ENCODE measurements at places on chromosomes 6 and 20.

- DNase-seq = no peak
Measured at GRCh38 chr20:38262931-38263330, 2.4 kb upstream of the KIAA1755 start.

DNA sequence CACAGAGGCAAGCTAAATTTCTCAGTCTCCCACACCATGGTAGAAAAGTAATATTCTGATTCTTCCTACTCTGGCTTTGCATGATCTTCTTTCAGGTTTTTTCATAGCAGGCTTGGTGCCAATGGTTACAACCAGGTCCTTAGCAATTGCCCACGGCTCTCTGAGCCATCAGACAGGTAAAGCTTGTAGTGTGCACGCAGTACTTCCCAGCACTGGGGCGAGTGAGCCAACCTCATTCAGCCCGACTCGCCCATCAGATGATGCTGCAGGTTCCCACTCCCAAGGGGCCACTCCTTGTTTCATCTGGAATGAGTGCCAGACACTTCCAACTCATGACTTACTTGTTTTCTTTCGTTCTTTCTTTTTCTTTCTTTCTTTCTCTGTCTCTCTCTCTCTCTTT lies 78.3 kb downstream of the PERP start:
- DNase-seq = no peak

- DNase-seq = no peak
Measured at GRCh38 chr6:109686566-109687265, 4.3 kb downstream of the AK9 start.

GRCh38 chr6:105257340-105257739 lies 77.5 kb upstream of the POPDC3 start:
- no peak for DNase-seq

DNA sequence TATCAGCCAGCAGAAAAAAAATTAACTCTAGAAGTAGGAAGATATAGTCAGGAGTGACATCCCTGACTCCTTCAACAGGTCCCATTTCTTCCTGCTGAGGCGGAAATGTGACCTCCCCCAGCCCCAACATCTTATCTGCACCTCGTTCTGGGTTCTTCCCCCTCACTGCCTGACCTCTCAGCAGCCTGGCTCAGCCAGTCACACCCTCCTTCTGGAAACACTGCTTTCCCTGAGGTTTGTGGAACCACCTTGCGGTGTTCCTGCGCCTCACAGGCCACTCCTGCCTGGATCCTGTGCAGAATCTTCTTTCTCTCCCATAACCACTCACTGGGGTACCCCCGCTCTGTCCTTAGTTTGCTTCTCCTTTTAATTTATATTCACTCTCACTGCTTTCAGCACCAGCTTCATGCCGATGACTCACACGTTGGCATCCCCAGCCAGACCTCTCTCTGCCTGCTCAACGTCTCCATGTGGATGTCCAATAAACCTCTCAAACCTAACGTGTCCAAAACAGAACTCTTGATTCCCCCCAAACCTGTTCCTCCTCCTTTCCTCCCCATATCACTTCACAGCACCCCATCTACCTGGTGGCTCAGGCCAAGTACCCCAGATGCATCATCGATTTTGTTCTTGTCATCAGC lies 222.8 kb upstream of the PLN start:
- DNase-seq = no peak

DNA sequence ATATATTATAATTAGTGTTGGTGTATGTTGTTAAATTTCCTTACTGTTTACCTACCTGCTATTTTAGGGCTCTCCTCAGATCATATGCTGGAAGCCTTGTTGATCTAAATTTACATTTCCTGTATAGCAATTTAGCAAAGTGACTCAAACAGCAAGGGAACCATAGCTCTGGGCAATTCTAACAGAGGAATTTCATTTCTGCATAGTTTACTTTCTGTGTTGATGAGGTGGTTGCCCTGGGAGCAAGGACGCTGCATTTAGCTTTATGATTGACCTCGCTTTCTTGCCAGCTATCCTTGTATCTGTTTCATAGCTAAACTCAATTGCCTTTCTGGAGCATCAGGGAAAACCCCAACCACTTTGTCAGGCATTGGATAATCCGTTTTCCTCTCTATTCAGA lies 810.8 kb downstream of the GRIK2 start:
- no peak for DNase-seq

DNA sequence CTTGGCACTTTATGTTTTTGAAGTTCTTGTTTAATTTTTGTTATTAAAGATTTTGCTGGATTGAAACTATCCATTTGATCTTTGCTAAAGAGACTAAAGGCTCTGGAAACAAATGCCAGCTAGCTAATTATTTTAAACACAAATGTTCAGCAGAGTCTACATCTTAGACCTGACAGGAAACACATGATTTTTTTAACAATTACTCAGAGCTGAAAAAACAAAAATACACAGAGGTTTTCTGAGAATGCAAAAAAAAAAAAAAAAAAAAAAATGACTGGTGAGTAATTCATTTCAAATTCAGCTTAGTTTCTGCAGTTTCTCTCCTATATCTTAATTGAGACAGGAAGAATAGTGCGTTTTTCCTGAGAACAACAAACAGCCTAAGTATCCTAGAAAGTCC lies 448.0 kb downstream of the TENT5A start:
- DNase-seq = no peak

- no peak for DNase-seq
Measured at GRCh38 chr6:132931936-132932514, 117.7 kb downstream of the RPS12 start.

- DNase-seq = no peak
Measured at GRCh38 chr6:14108571-14109410, 8.8 kb upstream of the CD83 start.

- no peak for DNase-seq
Measured at GRCh38 chr20:62155428-62156253, 12.1 kb downstream of the SS18L1 start.

- no peak for DNase-seq
Measured at GRCh38 chr20:52342913-52343312, 151.3 kb upstream of the ZFP64 start.

DNA sequence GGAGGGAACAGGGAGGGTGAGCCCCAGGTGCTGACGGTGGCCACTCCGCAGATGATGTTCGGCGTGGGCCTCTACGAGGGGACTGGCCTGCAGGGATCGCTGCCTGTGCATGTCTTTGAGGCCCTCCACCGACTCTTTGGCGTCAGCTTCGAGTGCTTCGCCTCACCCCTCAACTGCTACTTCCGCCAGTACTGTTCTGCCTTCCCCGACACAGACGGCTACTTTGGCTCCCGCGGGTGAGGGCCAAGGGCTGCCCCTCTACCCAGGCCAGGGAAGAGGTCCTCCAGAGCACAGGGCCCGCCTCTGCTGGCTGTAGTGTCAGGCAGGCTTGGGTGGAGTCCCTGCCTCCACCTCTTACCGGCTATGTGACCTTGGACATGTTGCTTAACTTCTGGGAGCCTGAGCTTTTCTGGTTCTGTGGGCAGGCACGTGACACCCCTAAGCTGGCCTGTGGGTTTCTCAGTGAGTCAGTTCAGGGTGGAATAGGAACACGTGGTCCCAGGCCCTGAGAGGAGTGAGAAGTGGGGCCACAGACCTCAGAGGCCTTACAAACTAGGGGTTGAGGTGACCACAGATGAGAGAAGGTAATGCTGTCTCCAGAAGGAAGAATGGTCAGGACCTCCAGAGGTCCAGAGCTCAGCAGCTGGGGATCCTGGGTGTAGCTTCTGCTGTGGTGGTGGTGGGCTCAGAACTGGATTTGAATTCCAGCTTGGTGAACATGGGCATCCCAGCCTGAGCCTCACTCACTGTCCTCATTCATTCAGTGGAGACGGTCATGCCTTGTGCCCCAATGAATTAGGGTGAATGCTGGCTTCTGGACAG lies 11.9 kb downstream of the PCIF1 start:
- DNase-seq = no peak

- no peak for DNase-seq
Measured at GRCh38 chr6:146892613-146893401, 294.0 kb downstream of the ADGB start.

- no peak for DNase-seq
Measured at GRCh38 chr20:52410731-52411234, 219.2 kb upstream of the ZFP64 start.

GRCh38 chr6:29899281-29899680 lies 43.1 kb upstream of the HLA-A start:
- DNase-seq = no peak

GRCh38 chr20:26163890-26164289 lies 467.2 kb upstream of the ZNF337 start:
- no peak for DNase-seq

DNA sequence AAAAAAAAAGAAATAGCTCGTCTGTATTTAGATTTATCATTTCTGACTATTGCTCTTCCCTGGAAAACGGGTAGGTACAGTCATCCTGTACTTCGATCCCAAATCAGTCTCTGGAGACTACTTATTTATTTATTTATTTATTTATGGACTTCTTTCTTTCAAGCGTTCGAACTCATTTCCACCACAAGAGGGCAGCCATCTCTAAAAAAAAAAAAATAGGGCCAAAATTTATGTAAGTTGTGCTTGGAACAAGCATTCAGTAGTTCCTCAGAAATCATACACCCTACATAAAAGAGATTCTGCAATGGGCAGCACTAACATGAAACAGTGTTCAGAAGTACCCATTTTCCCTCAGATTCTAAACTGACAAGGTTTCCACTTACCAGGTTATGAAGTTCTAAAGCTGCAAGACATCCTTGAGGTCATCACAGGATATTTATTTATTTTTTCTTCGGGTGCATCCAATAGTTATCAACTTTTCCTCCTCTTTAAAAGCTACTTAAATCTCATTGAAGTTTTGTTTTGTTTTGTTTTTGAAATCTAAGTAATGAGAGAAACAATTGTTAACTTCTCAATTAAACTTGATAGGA lies 1.9 kb upstream of the BMP2 start:
- DNase-seq = no peak

GRCh38 chr6:56649053-56649769 lies 6.5 kb upstream of the DST start:
- DNase-seq = no peak

DNA sequence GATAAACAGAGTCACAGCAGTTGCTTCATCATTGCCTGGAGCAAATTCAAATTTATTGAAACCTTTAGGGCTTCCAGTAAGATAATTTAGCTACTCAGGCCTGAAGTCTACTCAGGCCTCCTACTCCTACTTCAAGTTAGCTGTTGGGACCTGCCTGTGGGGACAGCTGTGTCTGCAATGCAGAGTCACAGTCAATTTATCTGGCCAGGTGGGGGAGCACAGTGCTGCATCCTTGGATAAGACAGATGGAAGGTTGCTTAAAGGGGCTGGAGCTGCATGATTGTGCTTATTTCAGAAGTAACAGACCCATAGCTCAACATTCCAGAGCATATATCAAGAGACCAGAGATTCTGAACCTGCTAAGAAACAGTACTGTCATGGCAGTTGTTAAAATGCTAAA lies 932.1 kb downstream of the QKI start:
- no peak for DNase-seq

- no peak for DNase-seq
Measured at GRCh38 chr20:9467995-9468394, 46.4 kb upstream of the LAMP5 start.

GRCh38 chr20:53949319-53949839 lies 121.0 kb downstream of the BCAS1 start:
- DNase-seq = no peak

GRCh38 chr20:31560746-31561598 lies 44.1 kb upstream of the ID1 start:
- no peak for DNase-seq

- DNase-seq = no peak
Measured at GRCh38 chr20:45153147-45153546, 21.6 kb upstream of the PI3 start.

DNA sequence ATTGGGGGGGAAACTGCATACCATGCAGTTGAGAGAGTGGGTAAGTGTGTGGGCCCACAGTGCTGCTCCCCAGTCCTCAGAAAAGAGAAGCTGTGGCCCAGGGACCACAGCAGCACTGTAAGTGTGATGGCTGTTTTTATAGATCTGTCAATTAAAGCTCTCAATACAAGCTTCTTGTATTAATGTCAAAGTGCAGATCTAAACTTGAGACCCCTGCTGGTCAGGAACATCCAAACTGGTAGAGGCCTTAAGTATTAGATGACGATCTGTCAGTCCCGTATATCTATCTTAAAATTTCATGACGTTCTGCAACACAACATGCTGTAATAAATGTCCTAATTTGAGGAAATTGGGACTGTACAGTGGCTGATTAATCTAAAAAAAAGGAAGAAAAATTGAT lies 74.8 kb downstream of the TULP4 start:
- DNase-seq = no peak

GRCh38 chr6:113859349-113860180 lies 2.4 kb downstream of the MARCKS start:
- no peak for DNase-seq

DNA sequence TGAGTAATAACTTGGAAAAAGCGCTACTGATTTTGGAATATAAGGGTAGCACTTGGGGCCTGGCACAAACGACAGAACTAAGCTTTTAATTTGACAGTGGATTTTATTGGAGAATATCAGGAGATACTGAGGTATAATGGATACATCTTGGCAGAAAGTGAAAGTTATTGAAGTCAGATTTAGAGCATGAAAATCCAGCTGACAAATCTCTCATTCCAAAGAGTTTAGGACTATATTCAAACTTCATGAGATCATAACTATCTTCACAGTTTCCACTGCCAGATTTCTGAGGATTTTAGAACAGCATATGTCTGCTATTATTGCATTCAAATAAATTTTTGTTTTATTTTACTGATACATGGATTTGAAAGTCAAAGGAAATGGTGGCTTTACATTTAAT lies 132.3 kb upstream of the THEMIS start:
- DNase-seq = no peak

- no peak for DNase-seq
Measured at GRCh38 chr6:32401284-32401963, 5.6 kb downstream of the BTNL2 start.

DNA sequence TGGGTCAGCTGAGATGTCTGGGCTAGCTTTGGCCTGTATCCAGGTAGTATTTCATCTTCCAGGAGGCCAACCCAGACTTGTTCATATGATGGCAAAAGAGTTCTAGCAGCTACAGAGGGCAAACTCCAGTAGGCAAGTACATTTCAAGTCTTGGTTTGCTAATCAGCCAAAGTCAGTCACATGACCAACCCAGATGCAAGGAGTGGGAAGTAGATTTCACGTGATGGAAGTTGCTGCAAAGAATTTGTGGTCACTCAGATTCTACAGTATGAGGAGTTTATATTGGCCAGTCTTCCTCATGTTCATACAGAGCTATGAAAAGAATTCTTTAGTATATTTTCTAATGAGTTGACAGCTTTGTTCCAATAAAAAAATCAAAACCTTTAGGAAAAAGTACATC lies 101.8 kb downstream of the PHACTR1 start:
- DNase-seq = no peak

DNA sequence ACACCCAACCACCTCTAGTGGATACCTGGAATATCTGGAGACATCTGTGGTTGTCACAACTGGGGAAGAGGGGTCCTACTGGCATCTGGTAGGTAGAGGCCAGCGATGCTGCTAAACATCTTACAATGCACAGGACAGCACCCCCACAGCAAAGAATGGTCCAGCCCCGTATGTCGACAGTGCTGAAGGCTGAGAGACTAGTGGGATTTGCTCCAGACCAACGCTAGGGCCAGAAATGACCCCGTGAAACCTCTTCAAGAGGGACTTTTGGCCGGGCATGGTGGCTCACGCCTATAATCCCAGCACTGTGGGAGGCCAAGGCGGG lies 7.2 kb downstream of the PREX1 start:
- DNase-seq = no peak
